ENCODE measurements at places on chromosomes 7 and 10.

DNA sequence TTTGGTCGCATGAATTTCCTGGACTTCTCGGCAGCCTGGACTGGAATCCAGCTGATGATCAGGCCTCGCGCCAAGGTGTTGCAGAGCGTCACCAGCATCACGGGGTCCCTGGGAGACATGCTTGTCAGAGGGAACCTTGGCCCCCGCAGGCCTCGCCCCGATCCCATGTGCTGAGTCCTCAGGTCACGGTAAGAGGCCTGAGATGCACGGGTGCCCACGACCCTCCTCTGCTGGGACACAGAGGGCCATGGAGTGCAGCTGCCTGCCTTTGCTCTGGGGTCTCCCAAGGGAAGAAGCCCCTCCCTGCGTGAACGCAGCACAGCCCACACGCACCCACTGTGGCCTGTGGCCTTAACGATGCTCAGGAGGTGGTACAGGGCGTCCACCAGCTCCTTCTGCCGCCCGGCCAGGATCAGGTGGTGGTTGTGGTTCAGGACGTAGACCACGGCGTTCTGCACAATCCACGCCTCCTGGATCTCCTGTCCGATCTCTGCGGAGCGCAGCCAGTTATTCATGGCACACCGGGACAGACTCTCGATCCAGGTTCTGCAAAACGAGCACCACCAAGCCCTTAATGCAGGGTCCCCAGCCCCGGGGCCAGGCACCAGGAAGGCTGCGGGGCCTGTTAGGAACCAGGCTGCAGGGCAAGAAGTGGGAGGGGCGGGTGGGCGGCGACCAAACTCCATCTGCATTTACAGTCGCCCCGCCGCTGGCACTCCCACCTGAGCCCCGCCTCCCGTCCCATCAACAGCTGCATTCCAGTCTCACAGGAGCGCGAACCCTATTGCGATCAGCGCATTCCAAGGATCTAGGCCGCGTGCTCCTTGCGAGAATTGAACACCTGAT lies 29.4 kb downstream of the CFAP46 start:
- no peak for DNase-seq

DNA sequence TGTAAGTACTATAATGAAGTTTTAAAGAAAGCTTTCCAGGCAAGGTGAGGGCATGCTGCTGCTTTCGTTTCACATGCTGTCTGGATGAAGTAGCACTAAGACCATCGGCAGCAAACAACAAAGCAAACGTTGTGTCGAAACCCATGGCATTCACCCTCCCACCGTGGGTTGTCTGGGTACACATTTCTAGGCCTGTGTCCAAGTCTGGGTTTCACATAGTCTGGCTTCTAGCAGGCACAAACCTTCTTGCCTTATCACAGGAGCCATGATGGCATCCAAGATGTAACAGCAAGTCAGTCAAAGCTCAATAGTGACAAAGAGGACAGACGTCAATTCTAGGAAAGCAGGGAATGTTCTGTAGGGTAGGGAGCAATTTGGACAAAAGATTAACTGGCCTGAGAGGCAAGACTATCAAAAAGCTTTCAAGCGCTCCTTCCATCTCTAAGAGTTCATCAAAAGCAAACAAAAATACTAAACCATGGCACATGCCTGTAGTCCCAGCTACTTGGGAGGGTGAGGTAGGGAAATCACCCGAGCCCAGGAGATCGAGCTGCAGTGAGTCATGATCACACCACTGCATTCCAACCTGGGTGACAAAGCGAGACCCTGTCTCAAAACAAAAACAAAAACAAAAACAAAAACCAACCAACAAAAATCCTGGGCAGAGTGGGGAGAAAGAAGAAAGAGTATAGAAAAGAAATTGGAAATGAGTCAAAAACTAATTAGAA lies 42.7 kb downstream of the PAXIP1 start:
- DNase-seq, result no peak

- no peak for DNase-seq
Measured at GRCh38 chr10:102605712-102606111, 38.6 kb upstream of the TRIM8 start.

DNA sequence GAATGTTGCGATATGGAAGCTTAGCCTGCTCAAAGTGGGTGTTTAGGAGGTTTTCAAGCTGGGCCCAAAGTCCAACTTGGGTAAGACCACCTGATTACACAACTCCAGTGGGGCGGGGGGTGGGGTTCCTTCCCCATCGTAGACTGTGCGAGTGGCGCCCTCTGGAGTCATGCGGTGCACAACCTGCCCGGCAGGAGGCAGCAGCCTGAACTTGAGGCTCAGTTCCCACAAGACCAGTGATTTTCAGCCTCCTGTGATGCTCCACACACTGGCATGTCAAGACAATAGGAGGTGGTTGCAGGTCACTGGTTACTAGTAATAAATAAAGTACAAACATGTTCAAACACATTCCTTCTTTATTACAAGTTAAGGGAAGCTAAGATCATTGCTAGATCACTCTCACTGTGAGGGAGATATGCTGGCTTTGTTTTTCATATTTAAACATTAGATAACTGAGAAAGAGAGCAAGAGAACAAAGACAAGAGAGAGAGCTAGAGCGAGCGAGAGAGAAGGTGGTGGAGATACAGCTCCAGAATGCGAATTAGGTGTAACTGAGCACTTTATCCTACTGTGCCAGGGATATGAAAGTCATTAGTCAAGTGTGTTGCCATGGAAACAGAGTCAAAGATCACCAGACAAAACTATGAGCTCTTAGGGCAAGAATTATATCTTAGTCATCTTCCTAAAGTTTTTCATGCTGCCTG lies 97.4 kb upstream of the BMPER start:
- peak; percentile 86 for DNase-seq

DNA sequence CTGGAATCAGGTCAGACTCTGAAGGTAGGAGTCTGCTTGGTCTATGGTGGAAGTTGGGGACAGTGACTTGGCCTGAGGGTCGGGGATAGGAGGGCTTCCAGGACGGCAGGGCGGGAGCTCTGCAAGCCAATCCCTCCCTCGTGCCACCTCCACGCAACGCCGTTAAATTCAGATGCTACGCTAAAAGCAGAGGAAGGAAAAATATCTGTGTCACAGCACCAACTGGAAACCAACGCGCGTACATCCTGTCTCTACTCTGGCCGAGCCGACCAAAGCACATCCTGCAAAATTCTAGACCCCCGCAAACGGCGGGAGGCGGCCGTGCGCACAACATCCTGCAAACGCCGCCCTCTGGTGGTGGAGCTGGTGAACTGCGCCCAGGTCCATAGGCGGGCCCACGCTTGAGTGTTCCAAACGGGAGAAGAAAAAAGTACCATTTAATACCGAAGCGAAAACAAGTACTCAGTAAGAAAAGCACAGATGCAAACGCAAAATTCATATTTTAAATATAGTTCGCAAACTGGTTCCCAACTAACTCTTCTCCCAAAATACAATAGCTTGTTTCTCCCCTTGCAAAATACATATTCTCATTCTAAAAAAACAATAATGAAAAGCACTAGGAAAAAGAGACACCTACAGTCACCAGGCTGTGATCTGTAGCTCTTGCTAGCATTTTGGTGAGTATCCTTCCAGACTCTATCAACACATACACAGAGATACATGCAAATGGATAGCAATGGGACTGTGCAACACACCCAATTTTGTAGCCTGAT lies 45.7 kb upstream of the HSPA12A start:
- DNase-seq, result peak; percentile 83

DNA sequence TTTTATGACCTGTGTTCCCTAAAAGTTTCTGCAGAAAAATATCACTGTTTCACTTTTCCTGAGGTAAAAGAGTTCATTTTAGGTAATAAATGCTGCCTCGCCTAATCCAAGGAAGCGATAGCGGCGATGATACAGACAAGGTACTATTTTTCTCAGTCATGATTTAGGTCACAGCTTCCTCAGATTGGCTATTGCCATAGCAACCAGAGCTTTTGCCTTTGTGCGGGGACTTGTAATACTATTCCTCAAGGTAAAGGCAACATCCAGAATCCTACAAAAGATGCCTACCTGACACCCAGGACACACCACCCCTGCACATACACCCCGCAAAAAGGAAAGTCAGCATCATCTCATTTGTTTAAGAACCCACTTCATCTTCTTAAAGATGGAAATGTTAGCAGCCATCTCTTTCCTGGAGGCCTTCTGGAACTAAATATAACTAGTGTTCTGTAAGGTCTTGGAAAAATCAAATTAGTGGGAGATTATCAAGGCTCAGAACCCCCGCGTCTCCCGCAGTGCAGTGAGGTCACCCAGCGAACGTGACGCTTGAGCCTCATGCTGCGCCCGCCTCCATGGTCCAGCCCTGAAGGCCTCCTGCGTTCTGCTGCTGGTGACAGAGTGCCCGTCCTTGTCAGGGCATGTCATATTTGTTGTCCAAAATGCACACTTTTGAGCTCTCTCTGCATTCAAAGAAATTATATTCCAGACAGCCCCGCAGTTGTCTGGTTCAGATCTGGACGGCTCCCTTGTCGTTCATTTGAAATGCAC lies 402.0 kb upstream of the RNF32 start:
- no peak for DNase-seq

GRCh38 chr7:157782041-157782440 lies 445.2 kb downstream of the DNAJB6 start:
- no peak for DNase-seq

DNA sequence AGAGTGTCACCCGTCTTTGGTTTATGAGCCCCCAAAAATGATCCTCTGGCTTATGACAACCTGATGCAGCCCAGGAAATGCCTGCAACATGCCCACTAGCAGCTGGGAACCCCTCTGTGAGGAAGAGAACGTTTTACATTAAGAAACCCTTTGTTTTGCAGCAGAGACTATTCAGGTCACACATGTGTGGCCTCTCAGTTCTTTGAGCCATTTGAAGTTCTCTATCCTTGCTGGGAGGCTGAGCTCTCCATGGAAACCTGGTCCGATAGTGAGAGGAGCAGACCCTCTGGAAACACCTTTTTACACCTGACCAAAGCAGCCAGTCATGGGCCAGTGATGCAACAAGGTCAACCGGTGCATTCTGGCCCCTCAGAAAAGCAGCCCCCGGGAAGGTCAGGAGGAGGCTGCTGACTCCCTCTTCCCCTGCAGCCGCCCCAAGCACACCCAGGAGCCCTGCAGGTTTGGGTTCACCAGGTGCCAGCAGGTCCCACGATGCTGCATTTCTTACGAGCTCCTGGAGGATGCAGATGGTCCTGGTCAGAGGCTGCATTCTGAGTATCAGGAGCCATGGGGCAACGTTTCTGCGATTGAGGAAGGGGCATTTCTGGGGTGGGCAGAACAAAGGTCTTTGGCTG lies 134.3 kb downstream of the ZMYND11 start:
- DNase-seq, result no peak

DNA sequence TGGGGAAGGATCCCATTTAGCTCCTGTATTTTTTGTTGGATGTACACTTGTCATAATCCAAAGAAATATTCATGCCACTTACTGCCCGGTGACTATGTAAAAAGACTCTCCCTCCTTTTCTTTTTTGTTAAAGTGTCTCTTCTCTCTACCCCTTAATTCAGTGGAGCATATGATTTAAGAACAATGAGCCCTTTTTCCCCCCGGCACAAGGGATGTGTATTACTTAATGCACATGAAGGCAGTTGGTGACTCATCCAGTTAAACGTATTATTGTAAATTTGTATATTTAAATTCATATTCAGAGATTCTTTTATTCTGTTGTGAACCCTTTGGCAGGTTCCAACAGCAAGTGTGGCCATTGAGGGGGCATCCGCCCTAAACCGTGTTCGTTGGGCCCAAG lies 241.9 kb downstream of the SLC25A13 start:
- no peak for DNase-seq

GRCh38 chr7:30743371-30744074 lies 8.4 kb upstream of the INMT start:
- peak; percentile 82 for DNase-seq

DNA sequence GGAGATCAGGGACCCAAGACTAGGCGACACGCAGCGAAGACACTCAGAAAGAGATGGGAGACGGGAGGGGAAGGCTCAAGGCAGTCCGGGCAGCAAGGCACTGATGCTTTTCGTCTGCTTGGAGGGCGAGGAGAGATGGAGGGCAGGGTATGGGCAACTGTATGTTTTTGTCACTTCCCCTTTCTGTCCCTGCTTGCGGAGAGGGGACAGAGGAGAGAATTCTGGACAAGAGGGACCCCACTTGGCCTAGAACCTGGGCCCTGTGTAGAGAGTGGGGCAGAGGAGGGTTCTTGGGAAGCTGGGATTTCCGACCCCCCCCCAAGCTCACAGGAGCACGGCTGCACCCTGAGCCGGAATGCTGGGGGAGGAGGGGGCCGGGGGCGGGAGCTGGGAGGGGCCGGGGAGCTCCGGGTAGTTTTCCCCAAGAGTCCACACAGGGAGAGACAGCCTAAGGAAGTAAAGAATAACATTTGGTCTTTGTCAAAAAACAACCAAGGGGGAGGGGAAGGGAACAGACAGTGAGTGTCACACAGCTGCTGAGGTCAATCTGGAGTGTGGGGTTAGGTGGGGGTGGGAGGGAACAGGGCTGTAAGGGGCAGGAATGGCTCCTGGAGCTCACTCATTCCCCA lies 1.8 kb downstream of the LRCH4 start:
- peak; percentile 69 for DNase-seq

- no peak for DNase-seq
Measured at GRCh38 chr7:41113719-41114118, 589.2 kb downstream of the INHBA start.

DNA sequence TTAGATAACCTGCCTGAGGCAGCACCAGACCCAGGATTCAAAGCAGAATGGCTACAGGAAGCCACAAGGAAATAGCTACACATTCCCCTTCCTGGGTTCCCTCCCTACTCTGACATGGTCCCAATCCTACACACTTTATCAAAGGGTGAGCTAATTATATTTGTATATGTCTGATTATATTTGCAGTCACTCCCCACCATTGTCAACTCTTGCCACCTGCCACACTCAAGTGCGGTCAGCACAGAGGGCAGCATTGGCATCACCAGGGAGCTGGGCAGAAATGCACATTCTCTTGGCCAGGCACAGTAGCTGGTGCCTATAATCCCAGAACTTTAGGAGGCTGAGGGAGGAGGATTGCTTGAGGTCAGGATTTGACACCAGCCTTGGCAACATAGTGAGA lies 114.1 kb upstream of the PDLIM1 start:
- DNase-seq, result no peak

DNA sequence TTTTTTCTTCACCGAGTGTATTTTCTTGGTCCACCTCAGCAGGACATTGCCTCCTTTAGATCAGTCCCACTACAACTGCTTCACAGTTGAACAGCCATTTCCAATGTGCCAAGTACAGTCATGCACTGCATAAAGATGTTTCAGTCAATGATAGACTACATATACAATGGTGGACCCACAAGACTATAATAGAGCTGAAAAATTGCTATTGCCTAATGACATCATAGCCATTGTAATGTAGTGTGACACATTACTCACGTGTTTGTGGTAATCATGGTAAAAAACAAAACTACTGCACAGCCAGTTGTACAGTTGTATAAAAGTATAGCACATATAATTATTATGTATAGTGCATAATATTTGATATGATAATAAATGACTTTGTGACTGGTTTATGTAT lies 113.8 kb upstream of the HPS1 start:
- DNase-seq, result no peak

- no peak for DNase-seq
Measured at GRCh38 chr7:94478648-94479214, 30.9 kb upstream of the CASD1 start.
